Suppressor macrophage treated with lipopolysaccharide for 1 hour (primary cell): ENCODE measurements at places on chromosomes 4 and X.

GRCh38 chr4:27117453-27117852, 256.8 kb downstream of the STIM2 start:
- no peak for DNase-seq

DNA sequence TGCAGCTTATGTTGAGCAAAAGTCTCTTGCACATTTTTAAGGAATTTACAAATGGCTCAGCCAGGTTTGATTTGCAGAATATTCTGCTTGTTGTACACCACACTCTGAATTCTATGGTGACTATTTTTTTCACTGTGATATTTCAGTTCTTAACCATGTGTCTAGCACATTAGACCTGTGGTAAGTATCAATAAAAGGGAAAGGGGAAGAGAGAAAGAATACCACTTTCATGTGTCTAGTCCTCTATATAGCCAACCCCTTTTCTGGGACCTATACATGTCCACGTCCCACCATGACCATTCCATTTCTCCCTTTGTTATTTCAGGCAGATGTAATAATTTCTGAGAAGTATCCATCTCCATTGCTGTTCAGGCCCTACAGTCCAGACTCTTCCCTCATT, 121.3 kb upstream of the PNPLA4 start:
- no peak for DNase-seq

DNA sequence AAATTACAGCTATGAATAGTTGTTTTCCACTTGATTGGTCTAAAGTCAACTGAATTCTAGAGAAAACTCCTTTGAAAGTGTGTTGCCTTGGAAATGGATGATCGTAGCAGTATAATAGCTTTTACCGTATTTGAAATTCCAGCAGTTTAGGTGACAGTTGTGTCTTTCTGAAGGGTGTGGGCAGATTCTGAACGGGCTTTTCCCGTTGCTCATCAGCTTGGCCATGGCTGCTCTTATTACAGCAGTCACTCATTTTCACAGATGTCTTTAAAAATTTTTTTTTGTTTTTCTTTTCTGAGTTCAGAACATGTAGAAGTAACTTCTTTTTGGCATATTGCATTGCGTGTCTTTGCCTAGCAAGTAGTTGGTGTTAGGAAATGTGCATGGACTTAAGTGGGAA, 69.6 kb upstream of the SLC4A4 start:
- DNase-seq = no peak

DNA sequence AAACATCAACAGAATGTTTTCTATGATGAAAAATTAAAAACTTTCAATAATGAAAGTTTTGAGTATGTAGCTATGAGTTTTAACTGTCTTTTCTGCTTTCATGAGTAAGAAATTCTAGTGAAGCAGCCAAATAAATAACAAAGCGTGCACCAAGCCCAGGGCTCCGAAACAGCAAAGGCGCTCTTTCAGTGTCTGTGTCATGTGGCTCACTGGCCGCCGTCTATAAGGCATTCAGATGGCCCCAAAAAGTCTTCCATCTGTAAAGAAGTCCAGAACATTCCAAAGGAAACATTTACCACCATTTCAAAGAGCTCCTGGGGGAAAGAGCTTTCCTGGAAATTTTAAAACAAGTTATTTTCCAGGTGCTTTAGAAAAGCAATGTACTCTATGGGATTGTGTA, 139.9 kb downstream of the AFAP1 start:
- DNase-seq = no peak

DNA sequence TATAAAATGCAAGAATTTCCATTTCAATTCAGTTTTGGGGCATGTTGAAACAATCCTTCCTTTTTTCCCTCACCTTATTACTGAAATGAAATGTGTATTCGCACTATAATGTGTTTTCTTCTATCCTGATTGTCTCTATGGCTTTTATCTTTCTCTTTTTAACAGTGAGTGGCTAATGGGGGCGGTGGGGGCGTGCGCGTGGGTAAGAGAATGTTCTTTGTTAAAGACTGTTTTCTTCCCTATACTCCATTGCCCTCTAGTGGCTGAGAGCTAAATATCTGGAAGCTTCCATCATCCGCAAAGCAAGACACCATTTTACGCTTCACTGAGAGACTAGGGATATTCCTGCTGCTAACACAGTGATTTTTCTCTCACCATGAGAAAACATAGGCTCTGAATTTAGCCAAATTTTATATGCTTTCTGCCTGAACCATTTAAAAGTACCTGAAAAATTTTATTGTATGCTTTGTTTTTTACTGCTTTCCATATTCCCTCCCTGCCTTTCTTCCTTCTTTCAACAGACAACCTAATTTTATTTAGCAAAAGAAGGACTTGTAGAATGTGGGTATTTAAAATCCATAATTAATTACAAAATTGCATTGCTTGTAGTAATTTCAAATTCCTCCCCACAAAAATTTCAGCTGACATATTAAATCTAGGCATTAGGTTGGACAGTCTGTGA, 194.0 kb downstream of the GASK1B start:
- DNase-seq = peak; percentile 79
